ENCODE measurements at places on chromosomes 13 and 19.
A peak's percentile ranks its signal among the peaks of the same experiment; 100 is the strongest.

- DNase-seq = no peak
These were observed 23.5 kb upstream of the MIER2 start for GRCh38 chr19:367963-368629.

DNA sequence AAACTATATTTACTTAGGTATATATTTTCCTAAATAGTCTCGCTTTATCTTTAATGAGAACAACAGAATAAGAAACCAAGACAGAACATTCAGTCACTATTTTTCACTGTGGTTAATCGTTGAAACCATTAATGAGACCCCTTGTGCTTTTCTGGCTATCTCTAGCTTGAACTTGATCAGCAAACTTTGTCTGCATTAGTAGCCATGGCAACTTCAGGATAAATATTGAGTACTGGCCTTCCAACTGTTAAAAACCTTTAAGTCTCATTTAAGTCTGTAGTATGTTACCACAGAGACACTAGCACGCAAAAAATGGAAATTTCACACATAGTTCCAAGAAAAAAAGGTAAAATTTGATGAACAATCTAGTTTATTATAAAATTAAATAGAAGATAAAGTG is 946.0 kb downstream of the SLITRK5 start:
- DNase-seq = no peak

GRCh38 chr13:108269601-108270328 is at the start of gene TNFSF13B:
Gene TNFSF13B (plus strand): TSS chr13:108269718. CDS start chr13:108269896, 178 bp downstream.
- DNase-seq = no peak

- no peak for DNase-seq
These were observed 28.6 kb downstream of the PRAM1 start for GRCh38 chr19:8473648-8474476.

GRCh38 chr13:61765181-61765742 is 349.6 kb upstream of the PCDH20 start:
- no peak for DNase-seq

DNA sequence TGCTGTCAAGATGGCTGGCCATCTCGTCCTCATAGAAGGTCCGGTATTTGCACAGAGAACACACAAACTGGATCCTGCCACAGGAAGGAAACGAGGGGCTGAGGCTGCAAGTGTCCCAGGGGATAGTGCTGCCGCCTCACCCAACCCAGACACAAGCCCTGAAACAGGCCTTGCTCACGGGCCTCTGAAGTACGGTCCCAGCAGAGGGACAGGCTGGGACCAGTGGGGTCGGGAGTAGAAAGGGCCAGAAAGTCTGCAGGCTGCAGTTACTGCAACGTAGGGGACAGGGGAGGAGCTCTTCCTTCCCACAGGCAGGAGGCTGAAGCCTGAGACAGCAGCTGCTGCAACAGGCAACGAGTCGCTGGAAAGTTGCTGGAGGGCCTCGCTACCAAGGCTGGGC is 18.2 kb upstream of the AKAP8 start:
- DNase-seq = no peak

DNA sequence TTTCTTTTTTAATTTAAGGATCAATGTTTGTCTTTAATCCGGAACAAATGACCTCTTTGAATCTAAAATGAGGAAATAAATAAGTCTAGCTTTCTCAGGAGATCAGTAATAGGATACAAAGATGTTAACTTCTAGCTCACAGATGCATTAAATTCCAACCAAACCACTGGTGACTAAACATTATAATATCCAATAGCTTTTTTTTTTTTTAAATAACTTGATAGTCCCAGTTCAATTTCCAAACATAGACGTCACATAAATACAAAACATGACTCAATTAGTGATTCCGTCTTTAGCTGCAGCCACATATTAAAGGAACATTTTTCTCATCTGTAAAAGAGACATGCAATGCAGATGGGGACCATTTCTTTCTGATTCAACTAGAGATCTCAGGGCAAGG is 390.5 kb upstream of the PCDH9 start:
- DNase-seq = no peak

DNA sequence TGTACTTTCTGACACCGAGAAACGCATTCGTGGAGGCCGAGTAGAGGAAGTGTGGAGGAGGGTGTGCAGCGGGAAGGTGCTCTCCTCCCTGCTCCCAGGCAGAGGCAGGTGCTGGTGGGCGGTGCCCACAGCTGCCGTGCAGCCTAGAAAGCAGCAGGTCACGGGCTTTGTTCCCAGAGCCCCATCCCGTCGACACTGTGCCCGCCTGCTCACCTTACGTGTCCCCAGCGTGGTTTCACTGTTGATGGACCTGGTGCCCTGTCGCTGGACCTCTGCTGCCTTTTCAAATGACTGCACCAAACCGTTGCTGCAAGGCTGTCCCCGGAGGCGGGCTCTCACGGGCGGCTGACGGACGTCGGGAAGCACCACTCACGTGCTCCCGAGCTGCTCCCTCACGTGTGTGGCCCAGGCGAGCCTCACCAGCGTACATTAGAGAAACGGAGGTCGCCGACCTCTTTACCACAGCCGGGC is 20.8 kb downstream of the PLEKHJ1 start:
- DNase-seq = no peak

DNA sequence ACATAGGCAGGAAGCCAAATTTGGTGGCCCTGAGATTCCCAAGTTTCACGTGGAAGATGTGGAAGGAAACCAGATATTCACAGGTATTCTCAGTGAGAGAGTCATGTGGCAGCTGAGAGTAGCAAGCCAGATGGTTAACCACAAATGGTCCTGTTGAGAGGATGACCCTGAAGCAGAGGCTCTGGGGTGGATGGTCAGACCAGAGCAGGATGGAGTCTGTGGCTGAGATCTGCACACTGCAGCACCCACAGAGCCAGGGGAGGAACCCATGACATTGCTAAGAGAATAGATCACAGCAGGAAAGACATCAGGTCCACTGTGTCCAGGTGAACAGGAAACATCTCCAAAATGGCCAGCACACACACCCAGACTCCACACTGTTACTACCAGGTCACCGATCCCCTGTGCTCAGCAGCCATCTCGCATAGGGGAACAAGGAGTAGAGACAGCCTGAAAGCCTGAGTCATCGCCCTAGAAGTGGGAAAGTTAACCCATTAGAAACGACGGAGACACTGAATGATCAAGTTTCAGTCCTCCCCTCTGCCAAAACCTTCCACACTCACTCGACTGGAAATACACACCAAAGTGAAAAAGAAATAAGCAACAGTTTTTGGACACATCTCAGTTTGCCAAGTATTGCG is 160.0 kb downstream of the RBM26 start:
- no peak for DNase-seq

DNA sequence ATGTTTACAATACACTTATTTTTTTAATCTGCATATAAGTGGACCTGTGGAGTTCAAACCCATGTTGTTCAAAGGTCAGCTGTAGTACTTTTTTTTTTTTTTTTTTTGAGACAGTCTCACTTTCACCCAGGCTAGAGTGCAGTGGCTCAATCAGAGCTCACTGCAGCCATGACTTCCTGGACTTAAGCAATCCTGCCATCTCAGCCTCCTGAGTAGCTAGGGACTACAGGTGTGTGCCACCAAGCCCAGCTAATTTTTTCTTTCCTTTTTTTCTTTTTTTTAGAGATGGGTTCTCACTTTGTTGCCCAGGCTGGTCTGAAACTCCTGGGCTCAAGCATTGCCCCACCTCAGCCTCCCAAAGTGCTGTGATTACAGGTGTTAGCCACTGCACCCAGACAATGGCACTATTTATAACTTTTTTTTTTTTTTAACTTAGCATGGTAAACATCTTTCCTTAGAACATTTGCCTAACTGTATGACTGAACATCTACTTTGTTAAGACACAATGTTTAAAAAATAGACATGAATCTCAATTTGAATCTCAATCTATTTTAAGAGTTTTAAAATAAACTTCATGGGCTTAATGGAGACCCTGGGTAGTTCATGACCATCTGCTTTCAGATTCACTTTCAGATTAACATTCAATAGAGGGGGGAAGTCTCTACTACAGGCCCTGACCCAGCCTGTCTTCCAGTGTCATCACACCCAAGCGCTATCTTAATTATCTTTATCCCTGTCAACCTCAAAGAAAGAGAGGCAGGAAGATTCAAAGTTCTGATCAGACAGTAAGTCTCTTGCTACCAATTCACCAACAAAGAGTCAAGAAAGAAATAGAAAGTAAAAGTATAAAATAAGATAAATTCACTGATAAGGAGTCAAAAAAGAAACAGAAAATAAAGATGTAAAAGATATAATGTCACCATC is 97.7 kb upstream of the DOCK9 start:
- DNase-seq = no peak

DNA sequence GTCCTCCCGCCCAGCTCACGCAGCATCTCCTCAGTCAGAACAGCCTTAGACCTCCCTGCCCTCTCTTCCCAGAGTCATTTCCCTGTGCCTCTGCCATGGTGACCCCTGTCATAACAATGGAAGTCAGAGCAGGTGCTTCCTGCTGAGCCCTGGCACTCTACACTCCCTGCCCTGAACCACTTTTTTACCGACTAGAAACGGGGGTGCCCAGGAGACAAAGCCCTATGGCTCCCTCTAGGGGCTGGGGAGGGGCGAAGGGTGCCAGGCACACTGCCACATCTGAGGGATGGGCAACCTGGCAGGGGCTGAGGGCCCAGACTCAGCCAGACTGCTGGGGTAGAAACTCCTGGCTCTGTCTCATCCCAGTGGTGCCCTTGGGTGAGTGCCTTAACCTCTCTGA is 16.4 kb downstream of the ZNF574 start:
- DNase-seq = peak; percentile 39

DNA sequence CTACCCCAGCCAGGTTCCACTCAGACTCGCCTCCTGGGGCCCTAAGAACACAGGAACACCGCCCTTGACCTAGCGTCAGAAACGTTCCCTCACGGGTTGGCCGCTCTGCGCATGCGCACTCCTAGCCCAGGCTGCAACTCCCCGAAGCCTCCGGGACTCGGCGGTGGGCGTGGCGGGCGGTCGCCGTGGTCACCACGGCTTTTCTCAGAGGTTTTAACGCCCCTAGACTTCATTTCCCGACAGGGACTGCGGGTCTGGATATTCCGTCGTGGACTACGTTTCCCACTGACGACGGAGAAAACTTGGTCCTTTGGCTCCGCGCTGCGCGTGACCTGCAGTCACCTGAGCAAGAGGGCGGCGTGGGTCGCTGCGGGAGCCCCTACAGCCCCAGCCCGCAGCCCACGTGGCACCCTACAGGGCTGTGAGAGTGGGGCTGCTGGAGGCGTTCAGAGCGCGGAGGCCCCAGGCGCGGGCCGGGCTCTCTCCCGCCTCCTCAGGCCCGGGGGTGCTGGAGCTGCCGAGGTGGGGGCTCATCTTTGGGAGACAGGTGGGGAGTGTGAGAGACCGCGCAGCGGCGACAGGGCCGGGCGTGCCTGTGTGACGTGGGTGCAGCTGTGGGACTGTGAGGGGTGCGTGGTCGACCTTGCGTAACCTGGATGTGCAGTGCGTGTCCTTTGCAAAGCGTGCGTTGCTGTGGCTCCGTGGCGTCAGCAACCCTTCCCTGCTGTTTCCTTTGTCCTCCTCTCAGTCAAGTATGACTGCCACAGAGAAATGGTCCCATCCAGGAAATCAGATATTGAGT is 38.0 kb upstream of the ZNF573 start:
- DNase-seq = peak; percentile 77

DNA sequence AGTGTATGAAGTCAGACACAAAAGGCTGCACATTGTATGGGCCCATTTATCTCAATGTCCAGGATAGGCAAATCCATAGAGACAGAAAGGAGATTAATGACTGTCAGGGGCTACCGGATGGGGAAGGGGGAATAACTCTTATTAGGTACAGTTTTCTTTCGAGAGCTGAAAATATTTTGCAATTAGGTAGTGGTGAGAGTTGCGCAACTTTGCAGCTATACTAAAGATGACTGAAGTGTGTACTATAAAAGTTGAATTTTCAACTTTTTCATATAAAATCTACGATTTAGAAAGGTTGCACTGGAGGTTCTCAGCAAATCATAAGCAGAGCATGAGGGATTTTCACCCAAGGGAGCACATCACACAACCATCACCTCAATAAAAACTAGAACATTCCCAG is 16.1 kb upstream of the SLC15A1 start:
- DNase-seq = no peak

DNA sequence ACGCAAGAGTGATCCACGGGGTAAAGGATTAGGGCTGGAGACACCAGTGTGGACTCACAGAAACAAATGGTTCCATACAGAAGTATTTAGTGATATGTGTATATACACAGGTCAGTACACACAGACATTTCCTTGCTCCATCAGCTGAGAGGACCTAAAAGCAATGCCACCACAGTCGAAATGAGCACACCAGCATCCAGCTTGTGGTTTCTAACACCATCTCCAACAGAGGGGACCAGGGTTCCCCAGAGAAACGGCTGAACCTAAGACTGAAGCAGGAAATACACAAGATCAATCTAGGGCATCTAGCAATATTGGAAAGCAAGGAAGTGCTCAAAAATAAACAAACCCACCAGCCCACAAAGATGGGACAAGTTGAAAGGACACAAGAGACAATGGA is 7.6 kb downstream of the GGACT start:
- no peak for DNase-seq

DNA sequence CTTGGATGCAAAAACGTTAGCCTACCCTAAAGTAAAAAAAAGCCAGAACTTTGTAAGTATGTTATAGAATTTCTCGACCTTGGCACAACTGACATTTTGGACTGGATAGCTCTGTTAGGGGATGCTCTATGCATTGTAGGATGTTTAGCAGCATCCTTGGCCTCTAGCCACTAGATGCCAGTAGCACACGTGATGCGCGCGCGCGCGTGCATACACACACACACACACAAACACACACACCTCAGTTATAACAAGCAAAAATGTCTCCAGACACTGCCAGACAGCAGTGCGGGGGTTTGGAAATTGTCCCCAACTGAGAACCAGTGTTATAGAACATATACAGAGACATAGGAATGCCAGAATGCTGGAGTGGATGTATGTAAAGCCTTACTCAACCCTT is 17.2 kb downstream of the ZNF226 start:
- DNase-seq = no peak

GRCh38 chr13:94313321-94313910 is 166.1 kb downstream of the DCT start:
- DNase-seq = no peak

GRCh38 chr13:58254943-58255342 is 623.4 kb downstream of the PCDH17 start:
- DNase-seq = no peak

GRCh38 chr13:110520431-110521295 is 40.9 kb downstream of the RAB20 start:
- DNase-seq = peak; percentile 93

DNA sequence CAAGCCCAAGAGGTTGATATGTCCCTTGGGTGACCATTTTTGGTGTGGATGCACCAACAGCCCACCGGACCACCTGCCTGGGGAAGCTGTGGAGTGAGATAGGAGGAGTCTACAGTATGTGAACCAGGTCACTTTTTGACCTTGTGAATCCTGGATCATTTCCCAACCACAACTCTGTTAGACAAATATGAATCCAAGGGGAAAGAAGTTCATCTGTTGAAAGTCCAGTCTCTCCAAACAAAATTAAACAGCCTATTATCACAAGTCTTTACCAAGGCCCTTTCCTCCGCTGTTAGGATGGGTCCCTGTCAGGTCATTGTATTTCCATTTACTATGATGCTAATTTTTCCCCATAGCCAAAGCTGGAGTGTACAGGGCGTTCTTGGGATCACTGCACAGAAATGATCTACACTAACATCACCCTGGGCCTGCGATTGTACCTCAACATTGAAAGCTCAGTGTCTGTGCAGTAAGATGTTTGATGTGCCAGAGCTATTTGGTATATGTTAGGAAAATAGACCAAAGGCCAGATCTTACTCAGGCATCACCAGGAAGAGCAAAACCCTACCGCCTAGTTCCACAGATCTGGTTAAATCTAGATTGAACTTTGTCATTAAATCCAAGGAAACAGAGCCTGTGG is 117.1 kb downstream of the STARD13 start:
- DNase-seq = no peak

- DNase-seq = no peak
These were observed 14.7 kb upstream of the CEACAM6 start for GRCh38 chr19:41740415-41741243.

- no peak for DNase-seq
These were observed at the start of gene HSPB6 for GRCh38 chr19:35756377-35757230. Gene HSPB6 (minus strand): TSS chr19:35757029. CDS start chr19:35757008, 21 bp downstream.

Measured in DMS79 (cell line).